ENCODE measurements at places on chromosomes 2 and 18. TPM values are rescaled to one million over a fixed set of nuclear protein-coding genes. Genes with fewer than 3 reads are reported as not detected.
A peak's percentile ranks its signal among the peaks of the same experiment; 100 is the strongest.

- no peak for DNase-seq
Measured at GRCh38 chr2:44852594-44852993, 88.9 kb upstream of the SIX3 start.

DNA sequence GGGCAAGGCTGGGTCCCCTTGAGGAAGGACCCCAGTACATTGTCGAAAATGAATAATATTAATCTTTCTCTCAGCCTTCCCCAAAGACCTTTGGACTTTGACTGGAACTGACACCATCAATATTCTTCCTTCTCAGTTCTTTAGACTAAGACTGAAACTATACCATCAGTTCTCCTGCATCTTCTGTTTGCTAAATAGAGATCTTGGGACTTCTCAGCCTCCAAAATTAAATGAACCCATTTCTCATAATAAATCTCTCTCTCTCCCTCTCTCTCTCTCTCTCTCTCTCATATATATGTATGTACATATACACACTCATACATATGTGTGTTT lies 39.7 kb upstream of the VRK2 start:
- no peak for DNase-seq

- DNase-seq: no peak
Measured at GRCh38 chr18:65755616-65756015, 4.8 kb downstream of the CDH7 start.

Gene REEP1
- total RNA-seq: 30.2 TPM

DNA sequence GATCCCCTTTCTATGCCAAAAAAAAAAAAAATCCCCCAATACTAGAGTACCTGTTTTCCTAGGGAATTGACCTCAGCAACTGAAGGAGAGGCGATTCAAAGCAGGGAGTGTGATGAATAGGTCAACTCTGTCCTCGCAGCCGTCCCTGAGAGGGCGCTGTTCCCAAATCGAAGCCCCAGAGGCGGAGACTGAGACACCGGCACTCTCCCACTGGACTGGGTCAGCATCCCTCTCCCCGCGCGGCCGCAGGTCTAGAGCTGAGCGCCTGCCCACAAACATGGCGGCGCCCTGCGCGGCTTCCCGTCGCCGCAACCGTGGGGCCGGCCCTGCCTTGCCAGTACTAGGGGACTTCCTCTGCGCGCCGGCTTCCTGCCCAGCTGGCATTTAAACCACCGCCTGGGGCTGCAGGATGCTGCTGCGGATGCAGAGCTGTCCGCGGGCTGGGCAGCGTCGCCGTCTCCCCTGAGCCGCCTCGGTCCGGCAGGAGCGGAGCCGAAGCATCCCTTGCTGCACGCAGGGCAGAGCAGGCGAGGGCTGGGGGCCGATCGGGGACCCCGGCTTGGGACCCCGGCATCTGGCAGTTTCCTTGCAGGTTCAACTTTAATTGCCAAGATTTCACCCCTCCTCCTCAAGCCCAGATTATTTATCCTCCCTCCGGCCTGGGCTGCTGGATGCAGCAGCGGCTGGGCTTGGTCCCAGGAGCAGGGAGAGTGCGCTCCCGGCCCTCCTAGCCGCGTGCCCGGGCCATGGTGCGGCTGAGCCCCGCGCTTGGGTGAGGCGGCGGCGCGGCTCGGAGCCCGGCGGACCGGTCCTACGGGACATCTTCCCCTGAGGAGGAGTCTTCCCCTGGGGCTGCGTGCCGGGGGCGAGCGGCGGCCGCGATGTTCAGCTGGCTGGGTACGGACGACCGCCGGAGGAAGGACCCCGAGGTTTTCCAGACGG lies at the start of gene EHD3:
Gene EHD3, plus strand, starts transcription at position 412 of the 942 bp plus-strand sequence. Its CDS starts 470 bp downstream, at position 882.
- DNase-seq: peak; percentile 89

GRCh38 chr2:113807721-113808120 lies 51.3 kb upstream of the SLC35F5 start:
- no peak for DNase-seq

GRCh38 chr2:124254621-124255020 lies 229.5 kb downstream of the CNTNAP5 start:
- DNase-seq: no peak

Gene DOK1
- 4.1 TPM for total RNA-seq

DNA sequence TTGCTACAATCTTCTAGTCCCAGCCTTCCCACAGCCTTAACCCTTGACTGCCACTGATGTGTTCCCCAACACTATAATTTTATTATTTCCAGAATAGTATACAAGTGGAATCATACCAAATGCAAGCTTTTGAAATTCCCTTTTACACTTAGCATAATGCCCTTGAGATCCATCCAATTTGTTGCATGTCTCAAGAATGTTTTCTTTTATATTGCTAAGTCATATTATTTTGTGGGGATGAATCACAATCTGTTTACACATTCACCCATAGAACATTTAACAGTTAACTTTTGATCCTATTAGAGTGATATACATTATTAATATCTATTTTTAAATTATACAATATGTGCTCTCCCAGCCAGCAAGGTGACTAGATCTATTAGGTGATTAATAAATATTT lies 74.3 kb upstream of the KYNU start:
- DNase-seq: no peak

- no peak for DNase-seq
Measured at GRCh38 chr2:209425471-209426071, 1.7 kb downstream of the MAP2 start.

DNA sequence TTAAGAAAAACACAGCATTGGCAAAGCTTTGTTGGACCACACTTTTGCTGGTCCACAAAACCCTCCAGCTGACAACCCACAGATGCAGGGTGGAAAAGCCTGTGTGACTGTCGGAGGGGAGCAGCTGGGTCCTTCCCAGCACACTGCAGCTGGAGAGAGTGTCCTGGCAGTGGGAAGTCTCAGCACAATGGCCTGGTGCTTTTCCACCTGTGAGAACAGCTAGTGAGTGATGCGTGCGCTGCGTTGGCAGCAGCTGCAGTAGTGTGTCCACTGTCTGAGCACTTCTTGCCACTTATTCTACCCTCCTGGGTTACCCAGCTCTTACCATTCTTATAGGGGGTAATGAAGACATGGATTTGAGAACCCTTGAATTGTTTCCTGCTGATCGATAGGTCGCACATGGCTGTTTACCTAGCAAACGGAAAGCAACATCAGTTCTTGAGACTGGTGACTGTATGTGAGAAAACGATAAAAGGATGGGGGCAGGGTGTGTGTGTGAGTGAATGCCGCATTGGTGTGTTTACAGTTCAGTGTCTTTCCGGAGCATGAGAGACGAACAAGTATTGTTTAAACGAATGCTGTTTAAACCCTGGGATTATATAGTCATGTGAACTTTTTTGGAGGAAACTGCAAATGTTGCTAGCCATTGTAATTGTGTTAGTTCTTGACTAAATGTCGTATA lies 69.7 kb downstream of the LYPD6 start:
- no peak for DNase-seq

Gene TNS1
- total RNA-seq: 828 TPM

Gene IKZF2
- 6.8 TPM for total RNA-seq

DNA sequence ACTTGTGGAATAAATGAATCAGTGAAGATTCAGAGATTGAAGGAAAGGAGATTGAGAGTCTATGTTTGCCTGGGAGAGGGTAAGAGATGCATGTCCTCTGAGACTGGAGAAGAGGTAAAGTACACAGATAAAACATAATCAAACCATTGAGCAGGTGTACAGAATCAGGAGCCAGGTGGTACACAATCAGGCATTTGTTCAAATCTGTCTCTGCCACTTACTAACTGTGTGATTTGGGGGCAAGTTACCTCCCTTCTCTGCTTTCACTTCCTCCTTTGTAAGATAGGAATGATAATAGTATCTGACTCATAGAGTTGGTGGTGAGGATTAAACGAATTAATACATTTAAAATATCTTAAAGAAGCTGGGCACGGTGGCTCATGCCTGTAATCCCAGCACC lies 94.0 kb downstream of the CDK15 start:
- no peak for DNase-seq

DNA sequence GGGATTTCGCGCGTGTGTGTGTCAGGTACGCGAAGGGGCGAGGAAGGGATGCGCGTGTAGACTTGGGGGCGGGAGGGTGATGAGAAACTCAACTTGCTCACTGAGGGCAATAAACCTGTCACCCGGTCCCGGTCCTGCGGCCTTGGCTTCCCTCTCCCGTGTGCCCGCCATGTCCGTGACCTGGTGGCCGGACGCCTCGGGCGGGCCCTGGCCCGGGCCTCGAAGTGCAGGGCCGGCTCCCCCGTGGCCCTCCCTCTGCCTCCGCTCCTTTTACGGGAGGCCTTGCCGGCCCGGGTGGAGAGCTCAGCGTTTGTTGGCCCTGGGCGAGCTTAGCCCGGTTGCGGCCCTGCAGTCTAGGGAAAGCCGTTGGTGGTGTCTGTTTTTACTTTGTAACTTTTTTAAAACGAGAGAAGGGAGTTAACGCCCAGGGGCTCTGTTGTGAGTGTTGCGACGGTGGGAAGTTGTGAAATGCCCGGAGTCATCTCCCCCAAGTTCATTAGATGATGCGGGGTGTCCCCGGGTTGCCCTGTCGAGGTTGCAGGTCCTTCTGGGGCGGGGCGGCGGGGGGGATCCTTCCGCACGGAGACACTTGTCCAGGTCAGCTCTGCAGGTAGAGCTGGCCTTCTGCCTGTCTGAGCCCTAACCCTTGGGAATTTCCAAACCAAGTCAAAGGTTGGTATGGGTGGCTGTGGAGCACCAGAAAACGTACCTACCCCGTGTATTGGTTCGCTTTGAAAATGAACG lies 883 bp downstream of the SMCHD1 start:
- peak; percentile 56 for DNase-seq

- DNase-seq: peak; percentile 51
Measured at GRCh38 chr18:77207540-77207939, 42.1 kb upstream of the GALR1 start.

- DNase-seq: no peak
Measured at GRCh38 chr2:151861174-151861573, 33.0 kb upstream of the ARL5A start.

GRCh38 chr2:11669454-11670291 lies at the start of gene NTSR2:
NTSR2 (minus strand) TSS chr2:11670195; CDS start chr2:11670129, 66 bp downstream.
- DNase-seq: peak; percentile 59

GRCh38 chr2:142180820-142181533 lies 50.2 kb upstream of the LRP1B start:
- no peak for DNase-seq

Gene LRATD1
- 3.1 TPM for total RNA-seq

- DNase-seq: no peak
Measured at GRCh38 chr2:66691031-66691965, 256.4 kb downstream of the MEIS1 start.

DNA sequence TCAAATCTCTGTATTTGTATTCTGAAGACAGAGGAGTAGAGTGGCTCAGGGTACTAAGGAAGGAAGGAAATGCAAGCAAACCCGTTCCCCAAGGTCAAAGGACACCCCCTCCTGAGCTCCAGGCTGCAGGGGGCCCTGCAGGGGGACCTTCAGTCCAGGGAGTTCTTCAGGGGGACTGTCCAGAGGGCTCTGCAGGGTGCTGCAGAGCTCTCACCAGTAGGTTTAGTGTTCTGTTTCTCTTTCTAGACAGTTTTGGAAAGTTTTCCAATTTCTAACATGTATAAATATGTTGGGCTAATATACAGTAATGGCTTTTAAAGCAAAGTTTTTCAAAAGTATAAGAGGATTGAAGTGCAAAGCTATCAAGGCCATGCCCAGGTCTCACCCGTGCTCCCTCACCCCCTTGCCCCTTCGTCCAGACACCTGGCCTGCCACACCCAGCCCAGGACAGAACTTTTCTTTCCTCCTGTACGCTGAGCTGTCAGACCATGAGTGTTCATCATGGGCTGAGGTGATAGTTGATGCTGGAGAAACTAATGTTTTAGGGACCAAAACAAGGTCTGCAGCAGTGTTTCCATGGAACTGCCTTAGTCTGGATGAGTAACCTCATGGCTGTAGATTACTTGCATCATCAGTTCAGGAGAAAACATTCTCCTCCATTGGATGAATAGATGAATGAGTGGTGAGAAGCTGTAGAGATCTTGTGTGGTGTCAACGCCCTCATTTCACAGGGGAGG lies 134.2 kb downstream of the GLI2 start:
- DNase-seq: no peak

GRCh38 chr2:216804357-216805350 lies 55.2 kb downstream of the TNP1 start:
- DNase-seq: peak; percentile 21

- no peak for DNase-seq
Measured at GRCh38 chr2:104177179-104177578, 676.7 kb upstream of the POU3F3 start.

GRCh38 chr18:77049938-77050337 lies 82.6 kb downstream of the MBP start:
- no peak for DNase-seq

Gene TTC39C
- 4.6 TPM for total RNA-seq

DNA sequence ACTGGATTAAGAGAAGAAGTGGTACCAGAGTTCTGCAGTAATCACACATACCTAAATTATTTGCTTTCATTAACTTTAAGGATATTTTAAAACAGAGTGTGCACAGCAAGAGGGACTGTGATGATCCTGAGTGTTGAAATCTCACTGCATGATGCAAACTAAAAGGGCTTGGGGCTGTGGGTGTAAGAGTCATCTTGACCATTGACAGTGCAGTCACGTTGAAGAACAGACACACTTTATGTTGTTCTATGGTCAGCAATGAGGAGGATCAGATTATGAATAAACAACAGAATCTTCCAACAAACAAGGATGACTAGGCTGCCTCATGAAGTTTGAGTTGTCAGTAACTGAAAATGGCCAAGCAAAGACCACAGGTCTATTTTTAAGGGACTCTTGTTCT lies 87.2 kb upstream of the GALNT5 start:
- DNase-seq: no peak

Gene FAP
- total RNA-seq: 0.71 TPM

GRCh38 chr18:21275645-21276044 lies 33.6 kb downstream of the GREB1L start:
- DNase-seq: no peak

- no peak for DNase-seq
Measured at GRCh38 chr2:73984203-73984921, at the start of gene TET3. TET3 (plus strand) TSS chr2:73984910; CDS start chr2:73986404, 1,494 bp downstream.

GRCh38 chr2:100113990-100114433 lies 28.4 kb downstream of the AFF3 start:
- DNase-seq: no peak

- DNase-seq: no peak
Measured at GRCh38 chr18:59833785-59834184, 66.0 kb upstream of the PMAIP1 start.

- DNase-seq: no peak
Measured at GRCh38 chr18:67771271-67771670, 254.8 kb upstream of the DSEL start.

Gene LGALSL
- 8.1 TPM for total RNA-seq

DNA sequence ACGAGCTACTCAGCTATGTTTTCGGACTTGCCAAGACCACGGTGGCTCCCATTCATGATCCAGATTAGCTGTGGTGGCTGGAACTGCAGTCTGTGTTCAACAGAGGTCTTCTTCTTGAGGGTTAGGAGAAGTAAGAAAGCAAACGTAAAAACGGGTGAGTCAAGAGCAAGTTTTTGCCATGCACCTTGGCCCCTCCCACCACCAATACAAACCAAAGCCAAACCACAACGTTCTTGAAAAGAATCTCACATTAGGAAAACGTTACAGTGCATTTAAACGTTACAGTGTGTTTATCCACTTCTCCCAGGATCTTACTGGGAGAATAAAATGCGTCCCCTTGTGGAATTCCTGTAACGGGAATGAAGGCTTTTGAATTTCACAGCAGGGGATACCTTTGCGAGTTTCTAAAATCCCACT lies 725 bp downstream of the FBXO48 start:
- no peak for DNase-seq
